Sigmoid colon (tissue), 7 donors: ENCODE measurements at places on chromosomes 4 and X. TPM values are rescaled to one million over a fixed set of nuclear protein-coding genes. Genes with fewer than 3 reads are reported as not detected.

XAGE3 gene
- total RNA-seq = not detected

SYAP1 gene
- 19.9 TPM for total RNA-seq

DNA sequence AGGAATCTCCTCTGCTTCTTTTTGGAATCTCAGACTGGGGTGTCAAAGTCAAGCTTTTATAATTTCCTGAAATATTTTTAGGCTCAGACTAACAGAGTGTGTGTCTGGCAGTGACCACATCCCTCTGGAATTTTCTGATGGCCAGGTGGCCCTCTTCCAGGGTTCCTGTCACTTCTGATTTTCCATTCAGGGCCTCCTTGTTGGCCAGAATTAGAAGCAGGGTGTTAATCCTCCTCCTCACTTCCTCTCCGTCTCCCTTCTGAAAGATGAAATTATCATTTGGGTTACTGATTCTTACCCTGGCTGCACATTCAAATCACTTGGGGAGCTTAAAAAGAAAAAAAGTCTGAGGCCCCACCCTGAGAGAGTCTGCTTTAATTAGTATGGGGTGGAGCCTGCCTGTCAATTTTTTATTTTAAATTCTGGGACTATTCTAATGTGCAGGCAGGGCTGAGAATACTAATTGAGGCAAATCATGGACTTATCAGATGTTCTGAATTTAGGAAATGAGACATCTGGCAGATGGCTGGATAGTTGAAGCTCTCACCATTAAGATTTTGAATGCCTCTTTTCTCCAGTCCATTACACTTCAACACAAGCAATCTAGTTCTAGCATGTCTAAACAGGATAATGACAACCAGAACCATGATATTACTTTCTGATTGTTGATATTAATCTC lies 43.2 kb downstream of the HAND2 start:
- no peak for DNase-seq

DNA sequence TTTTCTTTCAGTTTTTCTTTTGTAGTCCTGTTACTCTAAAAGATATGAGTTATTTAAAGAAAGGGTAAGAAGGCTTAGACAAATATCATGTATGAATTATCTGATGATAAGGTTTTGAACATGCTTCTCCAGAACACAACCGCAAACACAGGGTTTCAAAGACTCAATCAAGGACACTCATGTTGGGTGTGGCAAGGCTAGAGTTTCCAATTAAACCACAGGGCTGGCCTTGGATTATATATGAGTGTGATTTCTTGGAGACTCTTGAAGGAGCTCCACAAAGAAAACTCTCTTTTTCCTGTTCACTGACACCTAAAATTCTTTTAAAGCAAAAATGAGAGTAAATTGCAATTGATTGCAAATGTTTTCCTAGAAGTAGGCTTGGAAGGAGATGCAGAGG lies 110.1 kb upstream of the PDLIM3 start:
- no peak for DNase-seq

DNA sequence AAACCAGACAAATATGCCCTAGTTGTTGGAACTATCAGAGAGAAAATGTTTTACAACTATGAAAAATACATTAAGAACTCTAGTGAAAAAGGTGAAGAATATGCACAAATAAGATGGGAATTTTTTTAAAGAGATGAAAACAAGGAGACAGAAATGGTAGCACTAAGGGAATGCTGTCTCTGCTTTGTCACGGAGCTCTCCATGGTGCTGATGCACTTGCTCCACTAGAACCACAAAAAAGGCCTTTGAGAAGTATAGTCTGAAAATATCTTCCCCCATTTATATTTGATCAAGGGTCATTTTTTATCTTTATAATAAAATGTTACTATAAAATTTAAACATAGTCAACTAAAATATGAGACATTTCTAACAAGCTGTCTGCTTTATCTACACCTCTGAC lies 1655.5 kb upstream of the AGA start:
- no peak for DNase-seq
